ENCODE measurements at places on chromosomes 12 and 14. TPM values are rescaled to one million over a fixed set of nuclear protein-coding genes. Genes with fewer than 3 reads are reported as not detected.

DNA sequence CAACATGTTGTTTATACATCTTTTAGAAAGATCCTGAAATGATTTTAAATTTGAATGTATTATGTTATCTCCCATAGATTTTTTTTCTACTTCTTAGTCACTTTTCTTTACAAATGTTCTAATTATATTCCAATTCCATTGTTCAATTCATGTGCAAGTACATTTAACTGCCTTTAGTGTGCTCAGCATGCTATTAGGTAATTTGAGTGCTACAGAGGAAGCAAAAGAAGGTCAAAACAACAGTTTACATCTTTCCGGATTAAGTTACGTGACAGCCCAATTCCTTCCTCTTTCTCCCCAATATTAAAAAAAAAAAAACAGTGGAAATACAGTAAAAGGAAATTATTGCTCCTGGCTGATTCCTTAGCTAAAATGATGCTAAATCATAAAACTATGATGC is 98.3 kb downstream of the RTN1 start:
- DNase-seq, result no peak

DNA sequence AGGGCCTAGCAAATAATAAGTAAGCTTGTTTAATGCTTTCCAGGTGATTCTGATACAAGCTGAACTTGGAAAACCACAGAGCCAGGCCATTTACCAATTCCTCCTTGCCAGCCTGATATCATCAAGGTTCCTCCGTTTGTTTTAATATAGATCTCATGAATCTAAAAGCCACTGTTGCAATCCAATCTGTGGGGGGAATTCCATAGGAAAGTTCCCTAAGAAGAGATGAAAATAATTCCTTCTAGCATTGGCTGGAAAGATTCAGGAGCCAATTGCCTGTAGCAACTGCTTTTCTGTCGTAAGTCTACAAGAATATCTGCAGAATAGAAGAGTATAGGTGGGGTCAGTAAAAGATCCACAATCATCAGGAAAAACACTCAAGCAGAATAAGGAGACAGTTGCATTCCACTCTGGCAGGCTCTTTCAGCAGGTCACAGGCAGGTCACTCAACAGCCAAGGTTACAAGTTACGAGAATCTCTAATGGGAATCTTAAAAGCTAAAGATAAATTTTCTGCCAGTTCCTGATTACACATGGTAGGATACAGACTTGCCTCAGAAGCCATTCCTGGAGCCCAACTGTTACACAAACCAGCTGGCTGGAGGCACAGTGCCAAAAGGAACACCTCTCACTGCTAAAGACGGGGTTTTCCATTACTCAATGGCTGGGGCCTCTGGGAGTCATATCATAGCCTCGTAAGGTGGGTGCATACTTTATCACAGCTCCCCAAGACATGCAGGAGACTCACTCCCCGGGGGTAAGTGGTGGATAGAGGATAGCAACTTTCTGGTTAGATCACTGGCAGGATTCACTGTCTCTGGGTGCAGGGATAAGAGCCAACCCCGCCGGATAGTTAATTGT is 43.6 kb downstream of the FGD6 start:
- peak; percentile 69 for DNase-seq

GRCh38 chr12:13749389-13749788 is 232.0 kb downstream of the GRIN2B start:
- DNase-seq, result no peak

IKZF4 gene
- total RNA-seq, result 8.0 TPM

VWF gene
- 206 TPM for total RNA-seq

GRCh38 chr12:57887631-57888408 is 41.3 kb upstream of the CTDSP2 start:
- DNase-seq, result no peak

DNA sequence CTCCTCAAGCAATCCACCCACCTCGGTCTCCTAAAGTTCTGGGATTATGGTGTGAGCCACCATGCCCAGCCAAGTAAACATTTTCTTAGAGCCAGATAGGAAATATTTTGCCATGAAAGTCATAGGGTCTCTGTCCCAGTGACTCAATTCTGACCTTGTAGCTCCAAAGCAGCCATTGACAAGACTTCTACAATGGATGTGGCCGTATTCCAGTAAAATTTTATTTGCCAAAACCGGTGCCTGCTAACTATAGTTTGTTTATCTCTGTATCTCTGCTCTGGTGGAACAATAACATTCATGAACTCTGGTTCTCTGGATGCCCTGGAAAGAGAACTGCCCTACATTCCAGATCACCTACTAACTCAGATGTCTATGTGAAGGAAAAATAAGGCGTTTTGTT is 54.6 kb upstream of the USP44 start:
- no peak for DNase-seq

GLS2 gene
- not detected for total RNA-seq

Measured in psoas muscle (tissue), 8 donors.